Brain (organoid and tissue), 16 donors: ENCODE measurements at places on chromosomes 1 and 21.

- DNase-seq: no peak
Measured at GRCh38 chr1:53361541-53361961, 33.7 kb upstream of the LRP8 start.

DNA sequence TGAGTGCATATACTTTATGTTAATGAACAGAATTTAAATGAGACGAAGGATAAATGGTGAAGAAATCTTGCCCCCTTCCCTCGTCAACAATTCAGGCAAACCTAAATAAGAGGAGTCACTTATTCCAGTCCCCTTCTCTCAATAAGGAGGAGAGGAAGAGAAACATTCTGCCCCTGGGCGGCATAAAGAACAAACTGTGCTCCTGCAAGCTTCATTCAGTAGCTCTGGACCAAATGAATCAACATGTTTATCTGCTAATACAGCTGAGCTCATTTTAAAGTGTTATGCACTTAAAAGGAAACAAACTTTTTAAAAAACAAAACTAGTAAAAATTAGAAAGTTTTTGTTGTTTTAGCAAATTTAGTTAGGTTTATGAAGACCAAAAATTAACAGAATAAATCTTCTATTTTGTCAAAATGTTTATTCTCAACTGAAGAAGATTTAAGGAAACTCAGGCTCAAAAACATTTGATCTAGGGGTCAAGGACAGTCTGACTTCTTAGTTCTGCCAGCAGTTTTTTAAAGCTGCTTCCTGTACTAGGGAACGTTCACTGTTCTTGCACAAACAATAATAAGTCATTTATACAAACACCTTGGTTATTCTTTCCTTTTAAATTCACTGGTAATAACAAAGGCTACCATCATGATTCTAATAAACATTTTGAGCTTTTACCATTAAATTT is 58.3 kb downstream of the AKT3 start:
- DNase-seq: no peak

GRCh38 chr1:83802460-83803152 is 196.3 kb downstream of the TTLL7 start:
- no peak for DNase-seq

- no peak for DNase-seq
Measured at GRCh38 chr1:175471039-175471800, 272.2 kb downstream of the TNR start.

GRCh38 chr21:42601656-42602055 is 51.8 kb upstream of the PDE9A start:
- DNase-seq: no peak
